ENCODE measurements at places on chromosomes 2 and 18.

- DNase-seq, result no peak
These were observed 23.5 kb downstream of the HDLBP start for GRCh38 chr2:241291977-241292376.

GRCh38 chr18:53056064-53056463 is 716.1 kb downstream of the DCC start:
- no peak for DNase-seq

DNA sequence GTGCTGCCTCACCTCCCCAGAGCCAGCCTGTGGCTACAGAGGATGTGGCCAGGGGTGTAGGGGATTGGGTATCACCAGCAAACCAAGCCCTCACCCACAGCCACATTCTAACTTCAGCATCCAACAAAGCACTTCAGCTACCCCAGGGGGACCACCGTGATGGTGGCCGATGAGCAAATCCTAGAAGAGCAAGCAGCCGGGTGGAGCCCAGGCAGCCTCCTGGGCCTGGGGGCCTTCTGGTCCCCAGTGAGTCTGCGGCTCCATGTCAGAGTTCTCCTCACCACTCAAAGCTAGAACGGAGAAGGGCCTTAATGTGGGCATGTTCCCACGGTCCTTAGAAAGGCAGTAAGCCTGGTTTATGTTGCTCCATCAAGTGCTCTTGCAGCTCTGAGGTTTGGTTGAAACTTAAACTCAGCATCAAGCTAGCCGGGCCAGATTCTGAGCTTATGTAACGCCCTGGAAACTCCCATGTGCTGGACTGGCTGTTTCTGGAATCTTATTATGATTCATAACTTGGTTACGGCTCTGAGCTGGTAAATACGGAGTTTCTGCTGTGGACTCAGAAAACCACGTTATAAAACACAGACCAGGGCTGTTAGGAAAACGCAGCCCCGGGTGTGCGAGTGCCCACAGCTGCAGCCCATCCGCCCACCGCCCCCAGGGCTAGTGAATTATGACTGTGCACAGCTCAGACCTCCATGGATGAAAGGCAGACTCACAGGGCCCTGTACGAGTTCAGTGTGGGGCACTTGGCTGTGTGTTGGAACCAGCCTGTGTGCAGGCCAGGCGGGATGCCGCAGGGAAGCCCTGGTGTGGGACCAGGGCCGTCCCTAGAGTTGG is 99.8 kb downstream of the SEPTIN10 start:
- DNase-seq, result no peak

- no peak for DNase-seq
These were observed 101.3 kb upstream of the ITGB6 start for GRCh38 chr2:160301420-160301819.

GRCh38 chr2:69241093-69241492 is 145.9 kb downstream of the GFPT1 start:
- no peak for DNase-seq

- DNase-seq, result no peak
These were observed 51.5 kb downstream of the KLHL29 start for GRCh38 chr2:23436346-23437098.
